CD4-positive, alpha-beta memory T cell (primary cell): ENCODE measurements at places on chromosomes 1 and 21. TPM values are rescaled to one million over a fixed set of nuclear protein-coding genes. Genes with fewer than 3 reads are reported as not detected.

Gene CCDC190
- total RNA-seq = not detected

Gene OPTC
- total RNA-seq = not detected

- no peaks in the 10 kb centered on the region for H3K36me3 ChIP-seq
- H3K4me3 ChIP-seq = no peak overlapping the region
- no peaks in the 10 kb centered on the region for H3K4me1 ChIP-seq
- DNase-seq = no peak
These were observed 90.3 kb downstream of the WLS start for GRCh38 chr1:68142036-68142435.

- DNase-seq = no peak
- no peaks in the 10 kb centered on the region for H3K27me3 ChIP-seq
- no peaks in the 10 kb centered on the region for H3K4me1 ChIP-seq
These were observed 227.8 kb downstream of the HHAT start for GRCh38 chr1:210556475-210556874.

DNA sequence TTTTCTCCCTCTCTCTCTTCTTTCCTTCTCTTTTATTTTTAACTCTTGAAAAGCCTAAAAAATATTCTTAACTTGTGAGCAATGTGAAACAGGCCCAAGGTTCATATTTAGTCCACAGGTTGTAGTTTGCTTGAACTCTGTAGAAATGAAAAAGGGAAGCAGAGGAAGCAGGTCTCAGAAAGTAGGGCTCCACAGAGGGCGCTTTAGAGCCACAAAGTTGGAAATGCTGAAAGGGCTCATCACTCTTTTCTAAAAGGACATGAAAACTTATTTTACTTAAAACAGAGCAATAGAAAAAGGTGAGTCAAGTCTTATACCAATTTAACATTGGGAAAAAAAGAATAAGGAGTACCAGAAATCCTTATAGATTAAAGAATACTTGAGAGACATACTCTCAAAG is 247.0 kb downstream of the USP25 start:
- H3K36me3 ChIP-seq = no peaks in the 10 kb centered on the region
- DNase-seq = no peak
- H3K27ac ChIP-seq = no peak overlapping the region
- H3K27me3 ChIP-seq = no peaks in the 10 kb centered on the region
- H3K4me3 ChIP-seq = no peak overlapping the region
